ENCODE measurements at places on chromosomes 11 and 22.

DNA sequence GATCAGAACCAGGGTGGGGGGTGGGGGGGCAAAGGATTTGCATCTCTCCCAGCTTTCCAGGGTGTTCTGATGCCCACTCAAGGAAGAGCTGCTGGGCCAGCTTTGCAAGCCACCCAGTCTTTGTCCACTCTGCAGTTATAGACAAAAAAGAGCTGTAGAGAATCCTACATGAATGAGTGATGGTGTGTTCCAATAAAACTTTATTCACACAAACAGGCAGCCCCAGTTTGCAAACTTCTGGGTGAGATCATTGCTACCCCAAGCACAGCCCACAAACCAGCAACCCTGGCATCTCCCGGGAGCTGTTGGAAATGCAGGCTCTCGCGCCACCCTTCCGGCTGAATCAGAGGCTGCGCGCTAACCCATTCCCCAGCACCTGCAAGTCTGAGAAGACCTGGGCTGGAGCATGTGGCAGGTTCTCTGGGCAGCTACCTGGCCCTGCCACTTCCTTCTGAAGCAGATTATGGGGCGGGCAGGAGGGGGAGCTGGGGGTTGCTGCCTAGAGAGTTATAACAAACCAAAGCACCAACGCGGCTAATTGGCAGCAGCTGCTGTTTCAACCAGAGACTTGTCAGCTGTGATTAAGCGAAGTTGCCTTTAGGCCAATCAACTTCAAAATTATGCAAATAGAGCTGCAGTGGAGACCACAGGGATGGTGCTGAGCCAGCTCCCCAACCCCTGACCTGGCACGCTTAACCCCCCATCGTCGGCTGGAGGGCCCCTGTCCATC lies 3.8 kb upstream of the SHISAL1 start:
- no peak for DNase-seq

GRCh38 chr11:23765682-23766252 lies 731.1 kb upstream of the LUZP2 start:
- DNase-seq: no peak

- no peak for DNase-seq
Observed at GRCh38 chr22:32636884-32637283, 162.3 kb downstream of the FBXO7 start.

- DNase-seq: no peak
Observed at GRCh38 chr11:2912498-2912897, 16.7 kb downstream of the PHLDA2 start.

DNA sequence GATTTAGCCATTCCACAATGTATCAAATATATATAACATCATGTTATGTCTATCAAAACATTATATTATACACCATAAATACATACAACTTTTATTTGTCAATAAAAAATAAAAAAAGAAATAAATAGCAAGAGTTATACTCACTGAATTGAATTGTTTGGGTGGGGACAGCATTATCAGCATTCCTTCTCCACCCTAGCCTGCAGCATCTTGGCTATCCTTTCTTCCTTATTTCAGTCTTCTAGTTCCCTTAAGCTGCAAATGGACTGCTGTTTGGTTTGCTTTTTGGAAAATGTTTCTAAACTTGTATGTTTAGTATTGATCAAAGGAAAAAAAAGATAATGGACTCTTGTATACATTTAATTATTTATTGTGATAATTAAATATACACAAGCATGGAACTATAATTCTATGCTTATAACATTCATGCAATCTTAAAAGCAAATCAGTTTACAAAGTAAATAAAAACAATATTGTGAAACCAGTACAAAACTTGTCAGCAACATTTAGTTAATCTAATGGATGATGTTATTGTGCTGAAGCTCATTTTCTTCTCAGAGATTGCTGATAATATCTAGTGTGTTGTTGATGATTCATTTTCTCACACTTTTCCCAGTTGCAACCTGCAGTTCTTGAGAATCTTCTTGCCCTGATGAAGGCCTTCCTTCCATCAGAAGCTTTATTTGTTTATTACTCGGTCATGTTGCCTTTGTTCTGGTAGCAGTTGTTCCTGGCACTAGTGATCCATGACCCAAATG lies 5.0 kb downstream of the ARHGAP42 start:
- DNase-seq: no peak

DNA sequence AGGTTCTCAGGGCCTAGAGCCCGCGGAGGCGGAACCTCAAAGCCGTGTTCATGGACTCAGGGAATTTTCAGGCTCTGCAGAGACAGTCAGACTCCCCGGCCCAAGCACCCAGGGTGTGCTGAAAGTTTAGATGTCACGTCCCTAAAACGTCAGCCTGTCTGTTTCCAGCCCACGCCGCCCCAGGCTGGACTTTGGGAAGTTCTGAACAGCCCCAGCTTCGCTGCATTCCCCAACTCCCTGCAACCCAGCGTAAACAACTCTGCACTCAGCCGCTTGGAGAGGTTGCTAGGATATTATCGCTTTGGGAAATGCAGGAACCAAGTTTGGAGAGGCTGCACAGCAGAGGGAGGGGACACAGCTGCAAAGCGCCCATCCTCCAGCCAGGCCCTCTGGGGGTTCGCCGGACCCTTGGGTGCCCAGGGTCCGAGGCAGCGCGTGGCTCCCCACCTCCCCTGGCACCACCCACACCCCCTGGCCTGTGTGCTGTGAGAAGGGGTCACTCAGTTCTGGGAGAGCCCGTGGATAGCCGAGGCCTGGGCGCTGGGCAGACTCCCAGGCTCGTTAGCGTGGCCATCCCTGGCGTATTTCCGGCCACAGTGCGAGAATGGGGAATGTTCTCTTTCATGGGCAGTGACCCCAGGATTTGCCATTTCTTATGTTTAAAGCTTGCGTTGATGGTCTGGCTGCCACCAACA lies 120.5 kb upstream of the FGF3 start:
- no peak for DNase-seq

Data from stimulated activated CD4-positive, alpha-beta T cell treated with anti-CD3 and anti-CD28 coated beads, Interleukin-2, amount 100 ng/mL, for 24 hours (primary cell).